ENCODE measurements at places on chromosomes 16 and 17. TPM values are rescaled to one million over a fixed set of nuclear protein-coding genes. Genes with fewer than 3 reads are reported as not detected.
A peak's percentile ranks its signal among the peaks of the same experiment; 100 is the strongest.

Gene ASGR1
- 2.0 TPM for total RNA-seq

Gene FAM20A
- 3.1 TPM for total RNA-seq

Gene KRT12
- total RNA-seq, result not detected

Gene PDK2
- total RNA-seq, result 86.6 TPM

Gene RANBP10
- total RNA-seq, result 15.9 TPM

Gene CACNA1H
- 151 TPM for total RNA-seq

Gene TMED6
- not detected for total RNA-seq

Gene FAM117A
- 28.2 TPM for total RNA-seq

Gene TSPOAP1
- 9.4 TPM for total RNA-seq

GRCh38 chr16:81708266-81709015 is 70.7 kb upstream of the PLCG2 start:
- DNase-seq, result no peak

- DNase-seq, result no peak
These were observed 34.5 kb downstream of the HS3ST2 start for GRCh38 chr16:22848451-22848850.

DNA sequence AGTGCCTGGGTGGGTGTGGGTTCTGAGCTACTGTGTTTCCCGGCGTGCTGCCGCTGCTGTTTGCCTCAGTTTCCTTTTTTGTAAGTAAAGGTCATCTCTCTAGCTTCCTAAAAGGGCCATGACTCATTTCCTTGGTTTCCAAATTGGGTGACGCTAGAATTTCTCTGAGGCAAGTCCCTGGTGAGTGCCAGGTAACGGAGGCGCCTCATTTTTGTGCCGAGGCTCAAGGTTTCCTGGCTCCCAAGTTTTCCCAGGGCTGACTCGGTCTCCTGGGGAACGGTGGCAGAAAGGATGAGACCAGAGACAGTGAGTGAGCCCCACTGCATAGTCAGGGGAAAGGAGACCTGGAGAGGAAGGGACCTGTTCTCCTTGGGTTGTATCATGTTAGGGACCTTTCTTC is 20.3 kb downstream of the MSI2 start:
- DNase-seq, result no peak

GRCh38 chr17:74430385-74430705 is 1.5 kb upstream of the GPRC5C start:
- no peak for DNase-seq

GRCh38 chr17:45061606-45062205 is 589 bp downstream of the NMT1 start:
- no peak for DNase-seq

DNA sequence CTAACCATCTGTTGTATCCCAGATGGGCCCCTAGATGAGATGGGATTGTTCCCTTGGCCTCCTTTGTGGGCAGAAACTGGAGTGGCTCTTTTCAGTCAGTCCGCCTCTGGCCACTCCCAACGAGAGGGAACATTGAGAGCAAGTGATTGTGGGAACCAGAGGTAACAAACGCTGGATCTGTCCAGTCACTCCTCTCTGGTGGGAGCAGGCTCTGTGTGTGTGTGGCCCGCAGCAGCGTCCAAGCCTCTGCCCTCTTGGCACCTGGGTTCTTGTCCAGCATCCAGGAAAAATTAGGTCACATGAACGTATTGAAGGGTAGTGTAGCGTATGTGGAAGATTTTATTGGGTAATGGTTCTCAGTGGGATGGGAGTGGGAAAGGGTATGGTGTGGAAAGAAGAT is 101.9 kb upstream of the COX10 start:
- DNase-seq, result no peak

DNA sequence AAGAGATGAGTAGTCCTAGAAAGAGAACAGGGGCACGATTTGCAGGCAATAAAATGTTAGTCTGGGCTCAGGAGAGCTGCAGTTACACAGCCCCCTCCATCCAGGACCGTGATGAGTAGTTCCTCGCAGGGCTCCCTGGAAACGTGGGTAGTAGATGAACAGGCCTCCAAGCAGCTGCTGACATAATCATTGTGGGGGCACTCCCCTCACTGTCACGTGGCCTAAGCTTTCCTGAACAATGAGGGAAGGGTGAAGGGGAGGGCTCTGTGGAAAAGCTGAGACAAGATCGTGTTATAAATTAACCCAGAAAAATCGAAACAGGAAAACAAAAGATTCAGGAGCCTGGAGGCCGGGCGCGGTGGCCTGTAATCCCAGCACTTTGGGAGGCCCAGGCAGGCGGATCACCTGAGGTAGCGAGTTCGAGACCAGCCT is 1.3 kb upstream of the PER1 start:
- DNase-seq, result peak; percentile 94

DNA sequence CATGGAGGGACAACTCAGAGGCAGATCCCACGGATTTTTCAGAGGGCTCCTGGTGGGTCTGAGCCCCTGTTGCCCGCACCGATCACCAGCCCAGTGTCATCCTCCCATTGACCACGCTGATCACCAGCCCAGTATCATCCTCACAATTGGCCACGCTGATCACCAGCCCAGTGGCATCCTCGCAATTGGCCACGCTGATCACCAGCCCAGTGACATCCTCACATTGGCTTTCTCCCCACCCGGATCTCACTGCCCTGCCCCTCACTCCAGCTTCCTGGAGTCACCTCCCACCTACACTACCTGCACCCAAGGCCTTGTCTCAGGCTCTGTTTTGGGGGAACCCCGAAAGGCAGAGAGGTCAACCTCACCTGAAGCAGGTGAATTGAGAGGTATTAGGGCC is 358.2 kb upstream of the TNRC6C start:
- DNase-seq, result peak; percentile 76

- peak; percentile 71 for DNase-seq
These were observed 85.8 kb downstream of the MRC2 start for GRCh38 chr17:62713086-62713881.

DNA sequence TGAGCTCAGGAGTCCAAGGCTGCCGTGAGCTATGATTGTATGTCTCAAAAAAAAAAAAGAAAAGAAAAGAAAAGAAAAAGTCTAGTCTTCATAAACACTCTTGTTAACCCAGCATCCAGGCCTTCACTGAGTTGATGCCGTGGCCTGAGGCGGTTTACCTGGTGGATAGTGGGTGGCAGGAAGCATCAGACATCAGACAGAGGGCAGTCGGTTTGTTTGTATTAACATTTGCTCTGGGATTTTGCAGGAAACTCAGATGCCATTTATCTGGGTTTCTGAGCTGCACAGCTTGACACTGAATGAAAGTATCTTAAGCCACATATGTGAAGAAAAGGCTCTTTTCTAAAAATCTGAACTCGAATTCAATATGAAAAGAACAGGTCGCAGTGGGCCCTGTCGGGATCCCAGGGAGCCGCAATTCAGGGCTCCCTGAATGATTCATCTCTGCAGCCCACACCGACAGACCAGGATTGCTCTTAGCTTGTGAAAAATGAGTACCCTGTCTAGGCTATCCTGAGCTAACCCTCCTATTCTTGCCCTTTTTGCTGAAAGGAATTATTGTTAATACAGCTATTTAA is 1.1 kb upstream of the DBNDD1 start:
- DNase-seq, result no peak

DNA sequence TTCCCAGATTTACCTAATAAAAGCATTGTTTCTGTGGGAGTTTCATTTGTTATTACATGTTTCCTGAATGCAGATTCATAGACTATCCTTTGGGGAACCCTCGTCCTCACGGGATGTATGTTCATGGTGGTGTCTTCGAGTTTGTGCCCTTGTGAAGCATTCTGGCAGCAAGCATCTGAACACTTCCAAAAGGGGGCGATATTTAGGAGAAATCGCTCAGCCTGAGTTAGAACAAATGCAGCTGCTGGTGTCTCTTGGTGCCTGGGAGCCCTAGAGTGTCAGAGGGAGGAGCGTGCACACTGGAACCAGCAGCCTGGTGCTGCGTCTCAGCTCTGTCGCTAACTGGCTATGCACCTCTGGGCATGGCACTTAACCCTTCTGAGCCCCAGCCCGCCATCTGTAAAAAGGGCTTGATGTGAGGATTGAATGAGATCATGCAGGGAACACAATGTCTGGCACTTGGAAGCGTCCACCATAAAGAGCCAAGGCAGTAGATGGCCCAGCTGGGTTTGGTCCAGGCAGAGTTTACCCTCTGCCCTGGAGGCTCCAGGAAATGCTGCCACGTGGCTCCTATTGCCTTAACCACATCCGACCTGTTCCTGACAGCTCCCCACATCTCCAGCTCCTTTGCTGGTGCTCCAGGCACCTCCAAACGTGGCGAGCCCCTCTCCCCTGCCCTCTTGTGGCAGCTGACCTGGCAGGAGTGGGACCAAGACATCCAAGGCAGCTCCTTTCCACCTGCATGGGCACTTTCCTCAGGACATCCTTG is 25.0 kb upstream of the C16orf78 start:
- no peak for DNase-seq

GRCh38 chr17:35915153-35915964 is 15.2 kb downstream of the RDM1 start:
- DNase-seq, result peak; percentile 76

- no peak for DNase-seq
These were observed 1.9 kb upstream of the ITGAL start for GRCh38 chr16:30470632-30470995.

- peak; percentile 66 for DNase-seq
These were observed at the start of gene GRB7 for GRCh38 chr17:39737760-39738567. GRB7 (plus strand) TSS chr17:39737938; CDS start chr17:39742302, 4,364 bp downstream.

DNA sequence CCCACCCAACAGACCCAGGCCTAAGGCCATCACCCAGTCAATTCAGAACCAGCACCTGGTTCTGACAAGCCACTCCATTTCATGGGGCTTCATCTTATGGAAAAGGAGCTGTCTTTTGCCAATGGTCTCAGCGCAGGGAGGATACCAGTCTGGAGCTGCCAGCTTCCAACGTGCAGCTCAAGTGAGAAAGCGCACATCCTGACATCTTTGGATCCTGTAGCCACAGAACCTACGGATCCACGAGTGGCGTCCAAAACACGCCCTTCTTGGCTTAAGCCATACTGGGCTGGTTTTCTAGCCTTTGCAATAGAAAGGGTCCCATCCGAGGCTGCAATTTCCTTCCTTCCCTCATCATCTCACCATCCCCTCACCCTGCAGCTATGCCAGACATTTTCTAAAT is 101.8 kb downstream of the GAS7 start:
- DNase-seq, result no peak

DNA sequence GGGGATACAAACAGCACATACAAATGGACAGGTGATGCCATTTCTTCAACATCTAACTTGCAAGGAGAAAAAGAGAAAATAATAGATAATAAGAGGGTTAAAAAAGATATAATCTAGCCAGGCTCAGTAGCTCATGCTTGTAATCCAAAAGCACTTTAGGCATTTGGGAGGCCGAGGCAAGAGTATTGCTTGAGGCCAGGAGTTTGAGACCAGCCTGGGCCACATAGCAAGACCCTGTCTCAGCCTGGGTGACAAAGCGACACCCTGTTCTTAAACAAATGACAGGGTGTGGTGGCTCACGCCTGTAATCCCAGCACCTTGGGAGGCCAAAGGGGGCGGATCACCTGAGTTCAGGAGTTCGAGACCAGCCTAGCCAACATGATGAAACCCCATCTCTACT is 19.3 kb downstream of the C16orf87 start:
- DNase-seq, result no peak

DNA sequence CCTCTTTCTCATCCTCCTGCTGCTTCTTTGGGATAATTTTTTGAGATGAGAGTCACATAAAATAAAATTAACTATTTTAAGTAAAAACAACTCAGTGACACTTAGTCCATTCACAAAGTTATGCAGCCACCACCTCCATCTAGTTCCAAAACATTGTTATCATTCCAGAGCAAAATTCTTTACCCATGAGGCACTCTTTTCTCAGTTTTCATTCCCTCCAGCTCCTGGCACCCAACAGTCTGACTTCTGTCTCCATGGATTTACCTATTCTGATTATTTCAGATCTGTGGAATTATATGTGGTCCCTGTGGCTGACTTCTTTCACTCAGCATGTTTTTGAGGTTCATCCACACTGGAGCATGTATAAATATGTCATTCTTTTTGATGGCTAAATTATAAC is 239.9 kb upstream of the DYNLRB2 start:
- DNase-seq, result no peak

DNA sequence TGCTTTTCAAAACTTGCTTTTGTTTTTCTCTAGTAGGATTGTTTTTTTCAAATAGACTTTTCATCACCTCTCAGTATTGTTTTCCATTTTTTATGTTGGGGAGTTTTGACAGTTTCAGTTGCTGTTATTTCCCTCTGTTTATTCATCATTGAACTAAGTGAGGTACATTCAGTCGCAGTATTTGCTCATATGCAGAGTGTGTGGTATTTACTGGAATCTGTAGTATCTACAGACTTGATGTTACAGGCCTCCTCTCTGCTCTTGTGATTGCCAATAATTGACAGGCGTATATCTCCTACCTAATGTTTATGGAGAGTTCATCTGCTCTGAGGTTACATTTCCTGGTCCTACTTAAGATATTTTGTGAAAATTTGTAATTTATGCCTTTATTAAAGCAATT is 49.6 kb downstream of the COX10 start:
- no peak for DNase-seq

- no peak for DNase-seq
These were observed 5.6 kb upstream of the THUMPD1 start for GRCh38 chr16:20747030-20747816.

DNA sequence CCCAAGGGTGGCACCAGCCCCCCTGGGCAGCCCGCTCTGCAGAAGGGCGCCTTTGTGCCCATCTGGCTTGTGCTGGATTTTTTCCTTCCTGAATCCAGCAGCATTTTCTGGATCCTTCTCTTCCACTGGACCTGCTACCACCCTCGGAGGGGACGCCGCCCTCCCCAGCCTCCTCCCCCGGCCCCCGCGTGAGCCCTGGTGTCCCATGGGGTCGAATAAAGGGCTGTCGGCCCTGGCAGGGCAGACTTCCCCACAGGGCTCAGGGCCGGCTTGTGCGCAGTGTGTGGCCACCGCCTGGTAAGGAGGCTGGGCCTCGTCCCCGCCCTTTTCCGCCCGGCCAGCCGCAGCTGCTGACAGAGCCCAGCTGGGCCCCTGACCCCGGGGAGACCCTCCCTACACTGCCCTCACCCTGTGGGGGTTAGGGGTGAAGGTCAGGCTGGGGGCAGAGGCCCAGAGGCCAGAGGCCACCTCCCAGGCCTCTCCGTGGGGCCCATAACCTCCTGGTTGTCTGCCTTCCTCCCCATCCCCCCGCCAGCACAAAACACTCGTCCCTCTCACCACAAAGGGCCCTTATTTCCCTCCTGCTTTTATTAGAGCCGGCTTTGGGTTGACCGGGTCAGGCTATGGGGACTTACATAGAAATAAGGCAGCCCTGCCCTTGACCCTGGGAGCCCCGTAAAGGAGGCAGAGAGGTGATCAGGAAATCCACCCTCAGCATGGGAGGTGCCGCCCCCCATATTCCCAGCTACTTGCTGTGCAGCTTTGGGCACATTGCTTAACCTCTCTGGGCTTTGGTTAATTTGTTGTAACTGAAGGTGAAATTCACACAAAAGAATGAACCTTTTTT is 179.3 kb upstream of the CIBAR2 start:
- no peak for DNase-seq

GRCh38 chr16:68668266-68668665 is 23.2 kb downstream of the CDH3 start:
- no peak for DNase-seq

DNA sequence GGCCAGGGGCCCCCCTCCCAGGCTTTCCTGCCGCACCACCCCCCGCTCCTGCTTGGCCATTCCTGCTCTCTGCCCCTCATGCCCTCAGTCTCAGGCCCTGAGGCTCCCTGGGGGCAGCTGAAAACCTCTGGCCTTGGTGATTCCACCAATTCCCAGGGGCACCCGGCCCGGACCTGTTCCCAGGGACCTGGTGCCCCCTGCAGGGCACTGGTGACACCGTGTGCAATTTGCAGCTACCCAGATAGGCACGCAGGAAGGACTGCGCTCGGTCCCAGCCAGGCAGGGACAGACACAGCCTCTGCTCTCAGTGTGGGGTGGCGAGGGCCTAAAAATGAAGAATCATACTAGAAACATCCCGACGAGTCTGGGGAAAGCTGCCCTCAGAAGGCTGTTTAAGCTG is 13.4 kb downstream of the WFDC1 start:
- no peak for DNase-seq

Data from lower leg skin (tissue), 4 donors.